NCI-H1105 (cell line): ENCODE measurements at places on chromosomes 1 and 21.

DNA sequence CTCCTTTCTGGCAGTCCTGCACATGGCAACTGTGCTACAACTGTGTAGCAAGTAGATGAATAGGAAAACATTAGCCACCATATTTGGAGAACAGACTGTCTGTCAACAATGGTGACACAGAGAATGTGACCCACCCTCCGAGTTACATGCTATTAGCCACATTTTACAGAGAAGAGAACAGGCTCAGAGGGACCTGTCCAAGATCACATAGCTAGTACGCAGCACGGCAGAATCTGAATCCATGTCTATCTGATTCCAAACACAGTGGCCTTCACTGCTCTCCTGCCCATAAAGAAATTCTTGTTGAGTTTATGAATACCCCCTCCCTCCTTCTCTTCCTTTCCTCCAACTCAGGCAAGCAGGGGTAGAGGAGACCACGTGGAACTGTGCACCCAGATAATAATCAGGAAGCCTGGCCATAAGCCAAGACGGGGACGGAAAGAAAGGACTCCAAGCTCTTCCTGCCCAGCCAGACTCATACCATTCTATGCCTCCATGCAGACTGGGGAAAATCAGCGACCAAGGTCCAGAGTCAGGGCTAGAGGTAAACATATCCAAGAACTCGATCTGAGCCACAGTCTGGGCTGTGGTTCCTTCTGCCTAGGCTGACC, 78.8 kb downstream of the TRABD2B start:
- DNase-seq: peak; percentile 6

- DNase-seq: peak; percentile 4
Observed at GRCh38 chr1:243917177-243917862, 67.3 kb upstream of the AKT3 start.

DNA sequence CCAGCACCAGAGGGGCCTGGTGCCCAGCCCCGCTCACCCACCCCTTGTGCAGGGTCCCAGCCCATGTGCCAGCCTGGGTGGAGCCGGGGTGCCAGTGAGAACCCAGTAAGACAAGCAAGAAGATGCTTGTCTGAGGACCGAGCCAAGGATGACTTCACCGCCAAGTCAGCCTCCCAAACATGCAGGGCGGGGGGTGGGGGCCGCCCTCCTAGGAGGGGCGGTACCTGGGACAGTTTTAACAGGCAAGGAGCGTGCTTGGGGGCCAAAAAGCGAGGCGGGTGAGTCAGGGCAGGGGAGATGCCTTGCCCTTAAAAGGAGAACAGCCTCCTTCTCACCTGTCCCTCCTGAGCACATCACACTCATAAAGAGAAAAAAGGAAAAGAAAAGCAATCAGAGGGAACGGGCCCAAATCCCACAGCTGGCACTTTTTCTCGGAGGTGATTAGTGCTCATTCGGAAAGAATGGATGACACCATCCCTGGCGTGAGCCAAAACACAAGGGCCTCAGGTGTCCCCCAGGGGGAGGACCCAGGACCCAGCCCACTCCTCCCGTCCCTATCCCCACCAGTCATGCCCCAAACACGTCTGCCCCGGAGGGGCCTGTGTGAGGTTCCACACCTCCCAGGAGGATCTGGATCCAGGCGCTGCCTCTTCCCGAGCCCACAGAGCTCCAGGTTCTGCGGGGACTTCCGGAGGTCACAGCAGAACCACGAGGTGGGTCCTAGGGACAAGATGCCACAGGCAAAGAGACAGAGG, 77.6 kb upstream of the IFFO2 start:
- no peak for DNase-seq

- no peak for DNase-seq
Observed at GRCh38 chr1:172764378-172764777, 105.5 kb downstream of the FASLG start.

- peak; percentile 71 for DNase-seq
Observed at GRCh38 chr1:198903203-198903602, 264.4 kb downstream of the PTPRC start.

GRCh38 chr21:46153247-46154154, 1.9 kb downstream of the FTCD start:
- no peak for DNase-seq

DNA sequence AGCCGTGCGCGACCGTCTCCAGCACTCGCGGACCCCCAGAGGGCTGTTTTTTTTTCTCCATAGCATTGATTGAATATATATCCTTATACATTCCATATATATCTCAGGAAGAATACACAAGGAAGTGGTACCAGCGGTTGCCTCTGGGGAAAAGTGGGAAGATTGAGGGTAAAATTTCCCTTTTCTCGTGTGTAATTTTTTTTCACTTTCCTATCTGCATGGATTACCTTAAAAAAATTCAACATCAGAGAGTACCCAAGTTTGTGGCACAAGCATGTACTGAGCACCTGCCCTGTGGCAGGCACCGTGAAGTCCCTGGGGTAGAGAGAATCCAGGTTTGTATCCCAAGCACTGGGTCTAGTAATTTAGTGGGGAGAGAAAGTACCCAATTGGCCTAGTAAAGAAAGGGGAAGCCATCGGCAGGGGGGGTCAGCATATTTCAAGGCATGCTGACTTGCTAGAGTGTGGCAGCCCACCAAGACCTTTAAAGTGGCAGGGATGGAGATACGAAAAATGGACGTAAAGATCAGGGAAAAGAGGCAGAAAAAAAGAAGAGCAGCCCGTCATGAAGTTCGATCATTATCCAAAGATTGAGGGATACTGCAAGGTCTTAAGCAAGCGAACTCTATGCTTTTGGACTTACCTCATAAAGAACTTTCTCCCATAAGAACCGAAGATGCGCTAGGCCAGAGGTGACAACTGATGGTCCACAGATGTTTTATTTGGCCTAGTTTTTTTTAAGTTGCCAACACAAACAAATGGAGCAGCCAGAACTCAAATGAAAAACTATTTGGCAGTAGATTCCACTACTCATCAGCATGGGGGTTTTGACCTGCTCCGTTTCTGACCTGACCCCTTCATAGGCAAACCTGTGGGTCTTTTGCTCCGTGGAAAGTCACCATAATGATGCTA, 1.5 kb upstream of the HMGN1 start:
- no peak for DNase-seq

DNA sequence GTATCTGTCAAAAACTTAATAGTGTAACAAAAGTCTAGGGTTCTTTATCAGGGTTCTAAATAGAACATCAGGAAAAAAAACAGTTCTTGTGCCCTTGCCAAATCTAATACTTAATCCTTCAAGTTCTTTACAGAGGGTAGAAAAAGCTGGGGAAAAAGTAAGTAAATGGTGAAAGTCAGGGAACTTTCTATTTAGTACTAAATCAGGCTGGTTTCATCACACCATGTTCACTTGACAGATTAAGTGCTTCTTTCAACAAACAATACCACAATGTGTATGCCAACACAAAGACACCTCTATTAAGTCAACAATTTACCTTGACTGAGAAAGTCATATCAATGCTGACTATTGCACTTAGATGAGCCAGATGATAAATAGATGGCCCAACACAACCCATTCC, 9.7 kb downstream of the DBT start:
- DNase-seq: no peak

- no peak for DNase-seq
Observed at GRCh38 chr1:196115646-196116045, 492.6 kb downstream of the KCNT2 start.

DNA sequence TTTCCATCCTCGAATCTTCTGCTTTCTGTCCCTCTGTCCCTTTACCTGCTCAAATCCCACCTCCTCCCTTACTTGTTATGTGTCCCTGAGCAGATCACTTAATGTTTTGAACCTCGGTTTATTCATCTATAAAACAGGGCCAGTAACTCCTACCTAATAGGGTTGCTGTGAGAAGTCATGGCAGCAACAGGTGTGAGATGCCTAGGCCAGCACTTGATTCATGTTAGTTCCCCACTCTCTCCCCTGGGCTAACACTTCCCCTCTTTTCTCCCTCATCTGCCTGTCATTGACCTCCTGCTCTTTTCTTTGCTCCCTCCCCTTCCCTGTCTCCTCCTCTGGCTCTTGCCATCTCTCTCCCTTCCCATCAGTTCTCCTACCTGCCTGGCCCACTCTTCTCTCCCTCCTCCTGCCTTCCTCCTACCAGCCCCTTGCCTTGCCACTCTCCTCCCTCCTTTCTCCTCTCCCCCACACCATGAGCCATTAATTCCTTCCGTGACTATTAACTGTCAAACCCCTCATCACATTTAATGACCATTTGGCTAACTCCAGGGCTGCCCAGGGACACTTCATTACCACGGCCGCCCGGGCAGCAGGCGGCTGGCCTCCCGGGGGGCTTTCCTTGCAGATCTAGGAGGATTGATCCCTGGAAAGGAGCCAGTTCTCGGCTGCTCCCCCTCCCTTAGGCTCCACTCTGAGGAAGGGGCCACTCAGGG, 90.6 kb upstream of the CD1D start:
- no peak for DNase-seq

DNA sequence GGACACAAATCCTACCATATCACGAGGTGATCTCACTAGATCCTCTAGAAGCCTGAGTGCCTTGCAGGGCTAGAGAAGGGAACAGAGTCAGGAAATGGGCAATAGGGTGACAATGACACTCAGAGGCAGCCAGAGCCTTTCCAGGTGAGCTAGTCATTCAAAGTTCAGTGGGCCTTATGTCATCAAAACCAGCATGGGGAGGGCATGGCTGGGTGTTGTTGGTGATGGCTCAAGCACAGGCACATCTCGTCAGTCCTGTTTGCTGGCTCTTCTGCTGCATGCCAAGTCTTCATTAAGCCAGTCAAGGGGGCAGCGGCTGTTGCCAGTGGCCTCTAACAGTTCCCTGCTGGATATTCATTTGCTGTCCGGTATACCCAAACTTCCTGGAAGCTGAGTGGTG, 99.6 kb upstream of the USP24 start:
- no peak for DNase-seq

DNA sequence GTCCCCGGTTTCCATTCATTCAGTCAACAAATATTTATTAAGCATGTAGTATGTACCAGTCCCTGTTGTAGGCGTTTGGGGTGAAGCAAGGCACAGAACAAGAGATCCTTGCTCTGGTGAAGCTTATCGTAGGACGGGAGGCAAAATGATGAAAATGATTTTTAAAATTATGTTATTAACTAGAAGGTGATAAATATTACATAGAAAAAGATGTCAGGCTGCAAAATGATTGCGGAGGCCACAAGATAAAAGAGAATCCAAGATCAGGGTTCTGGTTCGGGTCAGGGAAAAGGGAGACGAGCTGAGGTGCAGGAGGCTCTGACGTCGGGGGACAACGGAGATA, 602 bp upstream of the CGN start:
- no peak for DNase-seq

DNA sequence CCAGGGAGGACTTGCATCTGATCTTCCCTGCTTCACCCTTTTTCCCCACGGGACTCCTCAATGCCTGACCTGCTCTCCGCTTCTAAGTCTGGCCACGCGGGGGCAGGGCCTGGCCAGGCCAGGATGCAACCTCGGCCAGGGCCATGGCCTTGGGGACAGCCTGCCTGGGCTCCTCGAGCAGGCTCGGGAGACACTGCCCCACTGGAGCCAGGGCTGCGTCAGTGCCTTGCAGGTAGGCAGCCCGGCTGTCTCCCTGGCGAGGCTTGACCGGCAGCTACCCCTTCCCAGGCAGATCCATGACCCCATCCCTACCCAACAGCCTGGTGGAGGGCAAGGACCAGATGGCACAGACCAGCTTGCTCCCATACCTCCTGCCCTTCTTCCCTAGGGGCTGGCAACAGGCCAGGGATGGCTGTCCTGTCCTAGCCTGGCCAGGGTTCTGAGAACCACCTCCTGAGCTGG, 2.7 kb upstream of the PRDM16 start:
- DNase-seq: no peak

DNA sequence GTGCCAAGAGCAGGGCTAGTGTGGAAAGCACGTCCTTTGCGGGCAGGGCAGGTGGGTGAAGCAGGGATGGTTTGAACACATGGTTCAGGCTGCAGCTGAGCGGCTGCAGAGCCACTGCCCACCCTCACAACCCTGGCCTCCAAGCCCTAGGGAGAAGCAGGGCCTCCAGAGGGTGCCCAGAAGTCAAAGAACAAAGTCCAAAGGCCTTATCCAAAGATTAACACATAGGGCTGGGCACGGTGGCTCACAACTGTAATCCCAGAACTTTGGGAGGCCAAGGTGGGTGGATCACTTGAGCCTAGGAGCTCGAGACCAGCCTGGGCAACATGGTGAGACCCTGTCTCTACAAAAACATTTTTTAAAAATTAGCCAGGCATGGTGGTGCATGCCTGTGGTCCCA, 46.8 kb downstream of the CAPN8 start:
- no peak for DNase-seq

DNA sequence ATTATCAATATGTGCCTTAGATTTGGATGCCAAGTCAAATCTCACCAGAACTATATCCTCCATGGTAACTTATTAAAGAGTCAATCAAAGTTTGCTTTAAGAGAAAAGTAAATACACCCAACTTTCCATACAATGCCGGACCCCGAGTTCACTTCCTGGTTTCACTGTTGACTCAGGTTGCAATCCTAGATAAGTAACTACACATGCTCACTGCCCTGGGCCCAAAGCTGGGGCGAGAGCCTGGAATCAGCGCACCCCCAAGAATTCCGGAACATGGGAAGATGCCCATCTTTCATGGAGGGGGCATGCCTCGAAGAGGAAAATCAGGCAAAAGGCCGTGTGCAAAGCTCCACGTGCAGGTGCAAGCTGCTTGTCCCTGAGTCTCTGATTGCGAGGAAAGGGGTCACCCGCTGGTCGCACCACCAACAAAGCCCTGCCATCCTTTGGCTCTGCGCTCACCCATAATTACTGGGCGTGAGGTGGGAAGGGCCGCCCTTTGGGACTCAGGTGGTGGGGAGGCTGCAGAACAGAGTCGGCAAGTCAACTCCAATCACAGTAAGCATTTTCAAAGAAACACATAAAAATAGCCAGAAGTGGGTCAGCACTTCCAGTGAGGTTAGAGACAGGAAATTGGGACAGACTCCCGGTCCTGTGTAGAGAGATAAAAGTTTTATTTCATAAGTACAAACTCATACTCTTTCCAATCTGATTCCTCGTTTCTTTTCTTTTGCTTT, 167.7 kb downstream of the TOMM20 start:
- DNase-seq: no peak

GRCh38 chr1:60133848-60134247, 60.3 kb upstream of the C1orf87 start:
- no peak for DNase-seq

- DNase-seq: no peak
Observed at GRCh38 chr1:223429821-223430220, 36.6 kb downstream of the CCDC185 start.

DNA sequence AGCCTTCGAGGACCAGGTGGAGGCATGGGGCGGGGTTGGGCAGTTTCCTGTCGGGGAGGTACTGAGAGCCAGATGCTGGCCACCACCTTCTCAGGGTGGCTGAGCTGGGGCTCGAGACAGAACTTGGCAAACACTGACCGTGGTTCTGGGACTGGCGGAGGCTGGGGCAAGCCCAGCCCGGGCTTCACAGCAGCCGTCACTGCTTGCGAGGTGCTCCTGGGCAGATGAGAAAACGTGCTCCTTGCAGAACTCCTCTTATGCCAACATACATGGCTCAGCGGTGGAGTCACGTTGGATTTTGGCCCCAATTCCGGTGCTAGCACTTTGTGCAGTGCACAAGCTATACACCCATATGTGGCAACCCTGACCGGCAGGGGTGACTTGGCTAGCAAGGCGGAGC, 69.2 kb downstream of the RUNX3 start:
- no peak for DNase-seq

- no peak for DNase-seq
Observed at GRCh38 chr1:211318576-211319280, 7.9 kb upstream of the TRAF5 start.
